NCI-H1105 (cell line): ENCODE measurements at places on chromosomes 2 and 18.

GRCh38 chr2:142769761-142770160 is 107.7 kb upstream of the KYNU start:
- no peak for DNase-seq

- DNase-seq, result no peak
These were observed 220.2 kb upstream of the SIX2 start for GRCh38 chr2:45229411-45229810.

DNA sequence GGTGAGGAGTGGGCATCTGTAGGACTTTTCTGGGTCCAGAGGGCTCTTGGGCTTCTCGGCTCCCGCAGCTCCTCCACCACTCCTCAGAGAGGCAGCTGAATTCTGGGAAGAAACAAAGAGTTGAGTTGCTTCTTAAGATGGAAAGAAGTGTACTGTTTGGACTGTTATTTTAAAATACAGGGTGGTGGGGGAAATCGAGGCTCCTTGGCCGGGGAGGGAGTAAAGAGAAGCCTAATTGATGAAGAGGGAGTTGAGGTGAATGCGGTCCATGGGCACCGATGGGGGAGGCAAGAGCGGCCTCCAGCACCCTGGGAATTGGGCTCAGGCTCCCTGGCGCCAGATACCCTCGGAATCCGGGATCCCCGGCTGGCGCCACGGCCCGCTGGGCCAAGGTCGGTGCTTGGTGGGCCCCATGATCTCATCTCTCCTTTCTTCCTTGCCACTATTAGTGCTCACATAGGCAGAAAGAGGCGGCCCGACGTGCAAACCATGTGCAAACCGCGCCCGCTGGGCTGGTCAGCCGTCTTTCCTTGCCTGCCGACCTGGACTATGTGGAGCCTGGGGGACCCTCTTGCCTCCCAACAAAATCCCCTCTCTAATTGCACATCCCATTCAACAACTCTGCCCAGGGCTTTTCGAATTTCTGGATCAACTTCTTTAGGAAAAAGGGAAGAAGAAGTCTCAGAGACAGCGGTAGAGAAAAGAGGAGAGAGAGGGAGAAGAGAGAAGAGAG is 604 bp upstream of the SIX3 start:
- no peak for DNase-seq

DNA sequence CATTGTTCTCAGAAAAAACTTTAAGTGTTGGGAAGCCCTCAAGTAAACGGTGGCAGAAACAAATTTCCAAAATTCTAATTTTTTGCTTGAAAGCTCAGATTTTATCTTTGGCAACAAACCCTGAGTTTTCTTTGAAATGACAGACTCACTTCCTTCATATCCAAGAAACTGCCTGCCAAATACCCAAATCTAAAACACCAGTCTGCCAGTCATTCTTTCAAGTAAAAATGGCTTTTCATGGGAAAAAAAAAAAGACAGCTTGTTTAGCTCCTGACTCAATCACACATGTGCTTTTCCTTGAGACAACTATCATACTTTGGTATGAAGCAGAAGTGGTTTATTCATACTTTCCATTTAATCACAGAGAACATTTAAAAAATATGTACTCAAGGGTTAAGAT is 40.6 kb upstream of the CSRNP3 start:
- DNase-seq, result no peak

DNA sequence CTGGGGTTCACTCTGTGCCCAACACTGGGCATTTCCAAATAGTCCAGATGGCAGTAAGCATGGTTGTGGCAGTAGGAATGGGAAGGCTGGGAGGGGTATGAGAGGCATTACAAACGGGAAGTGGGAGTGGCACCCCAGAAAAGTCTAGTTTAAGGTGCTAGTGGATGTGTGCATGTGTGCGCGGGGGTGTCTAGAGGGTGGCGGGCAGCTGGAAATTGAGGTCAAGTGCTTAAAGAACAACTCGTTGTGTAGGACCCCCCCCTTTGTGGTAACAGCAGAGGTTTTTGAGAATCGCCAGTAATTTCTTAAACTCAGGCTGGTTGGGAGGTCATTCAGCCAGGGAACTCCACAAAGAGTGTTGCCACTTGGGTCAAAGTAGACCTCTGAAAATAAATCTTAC is 69.9 kb downstream of the RHBDD1 start:
- no peak for DNase-seq
